AG09319 (cell line): ENCODE measurements at places on chromosomes 3 and 15.
A peak's percentile ranks its signal among the peaks of the same experiment; 100 is the strongest.

GRCh38 chr15:63264688-63265293 is 12.6 kb upstream of the APH1B start:
- DNase-seq, result peak; percentile 60

DNA sequence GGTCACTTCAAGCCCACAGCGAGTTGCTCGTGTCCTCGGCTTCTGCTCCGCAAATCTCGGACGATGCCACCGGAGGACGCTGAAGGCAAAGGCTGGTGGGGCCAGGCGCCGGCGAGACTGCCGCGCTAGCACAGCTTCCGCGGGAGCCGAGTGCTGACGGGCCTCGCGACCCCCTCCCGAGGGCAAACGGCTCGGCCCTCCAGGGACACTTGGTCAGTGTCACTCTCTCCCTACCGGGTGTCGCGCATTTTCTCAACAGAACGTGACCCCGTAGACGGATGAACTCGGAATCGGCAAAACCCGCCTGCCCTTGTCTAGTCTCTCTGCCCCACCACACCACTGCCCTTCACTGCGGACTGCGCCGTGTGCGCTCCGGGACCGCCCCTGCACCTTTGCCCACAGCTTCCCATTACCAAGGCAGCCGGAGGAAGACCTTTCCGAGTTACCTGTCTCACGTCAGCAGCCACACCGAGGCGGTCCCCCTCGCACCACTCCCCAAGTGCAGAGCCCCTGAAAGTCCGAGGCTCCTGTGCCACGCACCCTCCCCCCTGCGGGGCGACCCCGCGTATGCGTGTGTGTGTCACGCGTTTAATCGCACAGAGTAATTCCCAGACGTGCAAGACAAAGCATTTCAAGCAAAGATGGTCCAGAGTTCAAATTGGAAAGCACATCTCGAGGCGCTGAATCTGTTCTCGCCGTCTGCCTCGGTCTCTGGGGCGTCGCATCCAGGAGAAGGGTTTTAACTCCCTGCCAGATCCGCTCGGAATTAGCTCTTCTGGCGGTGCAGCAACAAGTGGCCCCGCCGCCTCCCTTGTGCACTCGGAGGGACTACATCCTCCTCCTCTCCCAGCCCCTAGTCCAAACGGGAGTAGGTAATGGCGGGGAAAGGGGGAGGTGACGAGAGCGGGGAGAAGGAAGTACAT is 245.0 kb upstream of the TOPAZ1 start:
- no peak for DNase-seq

- no peak for DNase-seq
Measured at GRCh38 chr3:51949121-51949520, 6.1 kb upstream of the GPR62 start.

DNA sequence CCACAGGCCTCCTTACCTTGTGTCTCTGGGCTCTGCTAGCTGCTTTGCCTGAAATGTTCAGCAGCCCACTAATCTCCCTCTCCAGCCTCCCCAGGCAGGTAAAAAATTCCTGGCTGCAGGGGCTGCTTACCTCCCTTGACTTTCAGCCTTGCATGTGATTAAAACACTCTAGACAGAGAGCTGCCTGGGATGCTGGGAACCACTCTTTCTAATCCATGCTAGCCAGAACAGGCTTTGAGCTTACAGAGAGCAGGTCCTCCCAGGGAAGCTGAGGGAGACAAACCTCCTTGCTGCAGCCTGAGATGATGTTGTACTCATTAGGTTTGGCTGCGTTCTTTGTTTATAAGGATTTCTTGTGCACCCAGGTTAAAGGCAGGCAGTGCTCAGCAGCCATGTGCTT is 33.7 kb upstream of the LIPC start:
- DNase-seq, result no peak

DNA sequence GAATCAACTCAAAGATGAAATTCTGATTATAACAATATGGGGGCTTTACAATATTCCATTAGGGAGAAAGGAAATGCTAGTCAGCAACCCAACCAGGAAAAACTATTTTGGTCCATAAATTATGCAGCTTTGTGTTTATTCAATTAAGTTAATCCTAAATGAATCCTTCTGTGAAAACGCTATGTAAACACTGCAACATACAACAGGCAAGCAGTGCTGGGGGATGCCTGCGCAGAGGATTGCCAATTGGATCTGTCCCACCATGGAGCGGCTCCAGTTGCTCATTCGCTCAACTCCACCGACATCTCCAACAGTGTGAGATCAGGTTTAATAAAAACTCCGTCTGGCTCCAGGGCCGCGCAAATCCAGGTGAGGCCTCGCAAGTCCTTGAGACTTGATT is 290.5 kb upstream of the VEPH1 start:
- DNase-seq, result peak; percentile 52
